ENCODE measurements at places on chromosomes 16 and 17.
A peak's percentile ranks its signal among the peaks of the same experiment; 100 is the strongest.

GRCh38 chr17:68491381-68492231 is 20.6 kb upstream of the PRKAR1A start:
- peak; percentile 41 for DNase-seq

DNA sequence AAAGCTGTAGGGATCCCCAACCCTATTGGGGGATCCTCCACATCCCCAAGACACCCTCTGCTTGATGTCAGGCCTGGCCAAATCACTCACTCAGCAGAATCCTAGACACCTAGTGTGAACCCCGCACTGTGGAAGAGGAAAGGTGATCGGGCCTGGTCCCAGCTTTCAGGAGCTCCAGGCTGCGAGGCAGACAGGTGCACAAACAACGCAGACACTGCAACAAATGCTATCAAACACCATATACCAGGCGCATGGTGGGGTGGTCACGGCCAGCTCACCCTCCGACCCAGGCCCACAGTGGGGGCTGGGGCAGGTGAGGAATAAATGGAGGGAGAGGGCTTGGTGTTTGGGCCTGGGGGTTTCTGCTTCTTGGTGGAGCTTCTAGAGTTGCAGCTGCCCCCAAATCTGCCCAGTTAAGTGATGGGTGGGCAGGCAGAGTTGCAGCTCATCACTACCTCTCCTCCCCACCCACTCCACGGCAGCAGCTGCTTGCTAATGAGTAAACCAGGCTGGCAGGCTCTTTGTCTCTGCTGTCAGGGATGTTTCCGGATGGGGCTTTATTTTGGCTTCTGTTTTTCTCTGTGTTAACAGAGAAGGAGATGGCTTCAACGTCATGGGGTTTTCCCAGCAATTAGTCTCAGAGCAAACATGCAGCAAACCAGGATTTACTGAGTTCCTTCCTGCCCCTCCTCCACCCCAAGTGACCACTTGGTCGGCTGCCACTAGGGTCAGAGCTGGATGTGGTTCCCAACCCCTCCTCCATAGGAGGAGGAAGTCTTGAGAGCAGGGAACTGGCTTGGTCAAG is 46.6 kb downstream of the PECAM1 start:
- no peak for DNase-seq

DNA sequence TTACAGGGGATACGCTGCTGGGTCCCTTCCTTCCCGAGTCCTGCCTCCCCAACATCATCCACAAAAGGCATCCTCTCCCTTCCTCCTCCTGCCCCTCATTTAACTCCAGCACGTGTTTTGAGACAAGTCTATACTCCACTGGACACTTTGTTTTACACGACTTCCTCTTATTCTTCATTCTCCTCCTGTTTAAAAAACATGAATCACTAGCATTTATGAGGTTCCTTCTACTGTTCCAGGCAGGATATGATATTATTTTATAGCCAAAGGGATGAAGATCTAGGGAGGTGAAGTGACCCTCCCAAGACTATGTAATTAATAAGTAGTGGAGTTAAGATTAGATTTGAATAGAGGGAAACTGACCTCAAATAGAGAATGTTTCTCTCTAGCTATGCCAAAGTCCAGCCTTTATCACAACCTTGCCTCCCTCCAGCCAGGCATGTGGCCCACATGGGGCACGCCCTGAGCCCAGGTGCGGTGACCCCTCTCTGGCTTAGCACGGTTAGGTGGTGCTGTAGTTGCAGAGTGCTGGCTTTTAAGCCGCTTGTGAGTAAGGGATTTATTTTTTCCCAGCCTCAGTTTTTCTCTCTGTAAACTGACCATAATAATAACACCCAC is 1.3 kb upstream of the HSD17B2 start:
- no peak for DNase-seq

DNA sequence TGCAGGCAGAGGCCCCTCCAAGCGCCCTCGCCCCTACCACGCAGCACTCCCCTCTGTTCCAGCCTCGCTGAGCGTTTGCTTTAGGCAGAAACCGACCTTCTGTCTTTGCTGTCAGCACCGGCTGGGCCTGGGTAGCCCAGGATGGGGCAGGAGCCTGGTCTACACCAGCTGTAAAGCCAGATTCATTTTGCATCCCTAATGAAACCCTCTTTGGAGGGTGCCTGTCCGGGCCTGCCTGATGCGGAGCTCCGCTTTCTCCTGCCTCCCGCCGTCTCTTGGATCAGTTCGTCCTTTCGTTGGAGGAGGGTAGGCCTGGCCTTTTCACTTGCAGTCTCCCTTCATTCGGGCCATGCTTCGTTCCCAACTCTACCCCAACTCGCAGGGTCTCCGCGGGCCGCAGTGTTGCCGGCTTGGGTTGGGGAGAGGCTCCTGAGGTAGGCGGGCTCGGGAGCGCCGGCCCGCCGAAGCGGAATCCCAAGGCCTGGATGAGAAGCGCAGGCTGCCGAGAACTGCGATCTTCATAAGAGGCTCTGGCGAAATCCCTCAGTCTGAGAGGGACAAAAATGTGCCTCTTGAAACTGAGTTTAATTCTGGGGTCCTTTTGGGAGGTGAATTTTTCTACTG is 4.8 kb upstream of the HOXB8 start:
- DNase-seq = no peak

DNA sequence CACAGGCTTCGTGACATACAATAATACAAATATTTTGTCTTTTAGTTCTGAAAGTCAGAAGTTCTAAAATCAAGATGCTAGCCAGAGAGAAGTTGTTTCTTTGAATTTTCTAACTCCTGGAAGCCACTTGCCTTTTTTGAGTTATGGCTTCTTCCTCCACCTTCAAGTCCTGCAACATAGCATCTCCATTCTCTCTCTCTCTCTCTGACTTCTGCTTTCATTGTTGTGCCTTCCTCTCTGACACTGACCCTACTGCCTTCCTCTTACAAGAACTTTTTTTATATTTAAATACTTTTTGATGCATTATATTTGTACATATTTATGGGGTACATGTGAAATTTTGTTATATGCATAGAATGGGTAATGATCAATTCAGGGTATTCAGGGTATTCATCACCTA is 205.9 kb downstream of the MAP2K6 start:
- DNase-seq = no peak

GRCh38 chr16:78464833-78465232 is 365.4 kb downstream of the WWOX start:
- DNase-seq = no peak

GRCh38 chr16:89864527-89864820 is 8.9 kb upstream of the TCF25 start:
- no peak for DNase-seq

DNA sequence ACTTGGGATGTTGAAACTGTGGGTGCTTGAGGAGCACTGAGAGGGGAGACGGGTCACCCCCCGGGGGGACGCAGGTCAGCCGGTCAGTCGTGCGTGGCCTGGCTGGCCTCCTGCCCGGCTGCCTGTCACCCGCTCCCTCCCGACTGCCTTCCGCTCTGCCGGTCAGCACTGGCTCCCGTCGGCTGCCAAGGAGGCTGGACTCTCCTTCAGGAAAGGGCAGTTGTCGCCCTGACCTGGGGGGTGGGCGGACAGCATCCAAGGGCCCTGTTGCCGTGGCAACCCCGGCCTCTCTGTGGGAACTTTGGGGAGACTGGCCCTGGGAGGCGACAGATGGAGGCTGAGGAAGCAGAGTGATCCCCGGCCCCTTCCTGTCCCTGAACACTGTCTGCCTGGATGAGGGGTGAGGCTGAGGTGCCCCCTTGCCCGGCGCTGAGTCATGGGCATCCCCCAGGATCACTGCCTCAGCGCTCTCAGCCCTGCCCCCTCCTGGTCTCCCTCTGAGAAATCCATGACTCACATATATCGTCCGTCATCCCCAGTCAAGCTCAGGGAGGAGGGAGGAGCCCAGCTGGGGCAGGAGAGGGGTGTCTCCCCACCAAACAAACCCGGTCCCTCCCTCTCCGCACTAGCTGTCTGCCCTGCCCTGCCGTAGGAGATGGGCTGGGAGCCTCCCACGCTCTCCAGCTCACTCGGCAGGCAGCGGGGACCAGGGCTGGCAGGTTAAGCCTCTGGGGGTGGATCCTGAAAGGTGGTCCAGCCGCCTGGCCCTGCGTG is at the start of gene ADGRG1:
ADGRG1 (plus strand) TSS at position 623 of the 774 bp plus-strand sequence. CDS start 21,658 bp downstream, outside the sequence.
- DNase-seq = no peak

DNA sequence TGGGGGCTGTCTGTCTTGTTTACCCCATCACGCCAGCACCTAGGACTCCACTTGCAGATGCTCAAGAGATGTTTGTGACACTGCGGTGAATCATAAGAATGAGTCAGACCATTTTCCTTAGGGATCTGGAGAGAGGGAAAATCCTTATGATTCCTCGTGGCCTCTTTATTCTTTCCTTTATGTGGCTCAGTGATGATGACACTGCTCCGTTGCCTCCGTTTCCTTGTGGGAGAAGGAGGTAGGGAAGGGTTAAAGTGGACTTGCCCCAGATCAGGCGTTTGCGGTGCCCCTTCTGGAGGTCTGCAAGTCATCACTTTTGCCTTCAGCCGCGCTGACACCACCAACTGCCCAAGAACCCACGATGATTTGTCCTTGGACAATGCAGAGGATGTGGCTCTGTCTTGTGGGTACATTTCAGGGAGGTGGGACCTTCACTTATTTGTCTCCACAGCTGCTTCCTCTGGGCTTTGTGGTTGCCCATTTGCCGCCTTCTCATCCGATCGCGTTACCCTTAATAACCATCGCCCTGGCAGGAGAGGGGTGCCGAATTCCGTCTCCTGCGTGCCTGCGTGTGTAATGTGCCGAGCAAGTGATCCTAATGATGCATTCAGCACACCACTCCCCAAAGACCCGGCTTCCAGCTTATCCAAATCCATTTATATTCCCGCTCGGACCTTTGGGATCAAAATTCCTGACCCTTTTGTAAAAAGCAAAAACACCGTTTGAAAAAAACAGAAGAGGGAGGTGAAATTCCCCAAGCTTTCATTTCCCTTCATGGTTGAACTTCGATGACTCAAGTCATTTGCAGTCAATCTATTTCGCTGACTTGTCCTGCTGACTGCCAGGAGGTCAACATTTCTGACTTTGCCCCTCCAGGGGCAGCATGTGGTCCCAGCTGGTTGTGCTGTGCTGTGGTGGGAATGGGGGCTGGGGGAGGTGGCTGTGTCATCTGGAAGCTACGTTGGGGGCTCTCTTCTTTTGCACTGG is 87.2 kb upstream of the IRX3 start:
- no peak for DNase-seq

- no peak for DNase-seq
Observed at GRCh38 chr16:18841833-18842525, 40.6 kb upstream of the ARL6IP1 start.

DNA sequence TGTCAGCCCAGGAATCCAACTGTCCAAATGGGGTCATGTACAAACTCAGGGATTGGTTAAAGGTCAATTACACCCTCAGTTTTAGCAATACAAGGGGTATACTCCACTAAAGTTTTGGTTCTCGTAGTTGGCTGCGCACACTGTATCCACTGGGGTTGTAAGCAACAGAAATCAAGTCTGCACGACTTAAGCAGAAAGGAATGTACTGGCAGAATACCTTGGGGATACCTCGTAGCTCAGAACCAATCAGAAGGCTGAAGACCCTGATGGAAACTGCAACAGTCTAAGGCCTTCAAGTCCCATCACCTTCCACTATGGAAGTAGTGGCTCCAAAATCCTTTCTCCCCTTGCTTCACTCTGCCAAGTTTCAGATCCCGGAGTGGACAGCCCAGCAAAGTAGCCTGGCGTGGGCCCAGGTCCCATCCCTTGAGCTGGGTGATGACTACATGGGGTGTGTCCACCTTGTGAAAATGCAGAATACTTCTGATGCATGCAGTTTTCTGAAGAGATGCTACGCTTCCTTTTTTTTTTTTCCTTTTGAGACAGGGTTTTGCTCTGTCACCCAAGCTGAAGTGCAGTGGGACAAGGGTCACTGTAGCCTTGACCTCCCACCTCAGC is 21.1 kb upstream of the RPH3AL start:
- DNase-seq = no peak

DNA sequence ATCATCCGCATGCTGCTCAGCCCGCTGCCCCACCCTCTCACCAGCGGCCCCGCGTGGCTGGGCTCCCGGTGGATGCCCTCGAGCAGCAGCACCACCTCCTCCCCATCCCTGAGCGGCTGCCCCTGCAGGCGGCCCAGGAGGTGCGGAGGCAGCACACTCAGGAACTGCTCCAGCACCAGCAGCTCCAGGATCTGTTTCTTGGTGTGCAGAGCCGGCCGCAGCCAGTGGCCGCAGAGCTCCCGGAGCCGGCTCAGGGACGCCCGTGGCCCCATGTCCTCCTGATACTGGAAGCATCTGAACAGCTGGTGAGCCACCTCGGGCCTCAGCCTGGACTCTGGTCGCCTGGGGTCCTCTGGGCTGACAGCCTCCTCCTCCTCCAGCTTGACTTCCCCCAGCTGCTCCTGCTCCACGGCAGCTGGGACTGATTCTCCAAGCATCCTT is 6.6 kb downstream of the ZSCAN10 start:
- DNase-seq = no peak

DNA sequence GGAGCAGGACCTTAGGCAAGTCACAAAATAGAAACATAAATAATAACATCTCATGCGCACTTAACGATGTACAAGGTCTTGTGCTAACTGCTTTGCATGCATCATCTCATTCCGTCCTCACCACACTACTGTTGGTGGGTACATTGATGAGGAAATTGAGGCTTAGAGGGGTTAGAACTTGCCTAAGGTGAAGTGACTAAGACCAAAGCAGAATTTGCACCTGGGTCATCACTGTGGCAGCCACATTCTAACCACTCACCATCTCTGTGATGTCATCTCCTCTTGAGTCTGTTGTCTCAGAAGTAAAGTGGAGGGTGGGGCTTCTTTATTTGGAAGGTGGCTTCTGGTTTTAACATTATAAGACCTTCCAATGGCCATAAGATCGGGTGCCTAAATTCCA is 20.4 kb upstream of the TRIM25 start:
- DNase-seq = no peak

GRCh38 chr16:75197522-75198134 is 9.3 kb downstream of the CTRB2 start:
- no peak for DNase-seq

- DNase-seq = no peak
Observed at GRCh38 chr16:1740781-1741490, 30.4 kb downstream of the NME3 start.

DNA sequence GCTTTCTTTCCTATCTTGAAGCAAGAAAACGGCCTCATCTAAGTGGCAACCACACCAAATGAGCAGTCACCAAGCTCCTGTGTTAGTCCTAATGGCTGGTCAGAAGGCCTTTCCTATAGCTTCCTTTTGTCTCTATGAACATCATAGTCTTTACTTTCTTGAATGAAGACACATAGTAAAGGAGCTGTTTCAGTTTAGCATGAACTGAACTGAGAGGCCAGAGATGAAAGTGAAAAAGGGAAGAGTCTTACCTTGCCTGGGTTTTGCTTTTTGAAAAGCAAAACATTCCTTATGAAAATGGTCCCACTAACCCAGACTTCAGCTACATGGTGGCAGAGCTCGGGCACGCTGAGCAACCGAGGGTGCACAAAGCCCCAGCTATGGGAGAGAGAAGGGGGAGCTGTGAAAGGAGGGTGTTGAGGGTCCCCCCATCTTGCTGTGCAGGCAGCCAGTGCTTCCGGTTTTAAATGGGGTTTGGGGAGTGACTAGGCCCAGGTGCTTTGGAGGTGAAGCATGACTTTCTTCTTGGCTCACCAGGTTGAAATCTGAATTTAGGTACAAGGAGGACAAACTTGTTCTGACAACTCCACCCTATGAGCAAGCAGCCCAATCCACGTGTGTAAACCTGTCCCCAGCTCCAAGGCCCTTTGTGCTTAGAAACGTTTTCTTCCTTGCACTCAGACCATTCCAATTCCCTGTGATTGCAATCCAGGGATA is 9.1 kb upstream of the PSMC3IP start:
- peak; percentile 68 for DNase-seq

GRCh38 chr16:69894676-69895075 is 56.5 kb upstream of the CLEC18A start:
- DNase-seq = no peak
